ENCODE measurements at places on chromosomes 2 and 18. TPM values are rescaled to one million over a fixed set of nuclear protein-coding genes. Genes with fewer than 3 reads are reported as not detected.

KIF3C gene
- total RNA-seq: 56.2 TPM

LINC00305 gene
- not detected for total RNA-seq

PAIP2B gene
- 7.4 TPM for total RNA-seq

DYNC2LI1 gene
- total RNA-seq: 20.0 TPM

ANKRD30BL gene
- not detected for total RNA-seq

GAL3ST2 gene
- not detected for total RNA-seq

SLC14A1 gene
- total RNA-seq: not detected
